ENCODE measurements at places on chromosomes 16 and 17.
A peak's percentile ranks its signal among the peaks of the same experiment; 100 is the strongest.

DNA sequence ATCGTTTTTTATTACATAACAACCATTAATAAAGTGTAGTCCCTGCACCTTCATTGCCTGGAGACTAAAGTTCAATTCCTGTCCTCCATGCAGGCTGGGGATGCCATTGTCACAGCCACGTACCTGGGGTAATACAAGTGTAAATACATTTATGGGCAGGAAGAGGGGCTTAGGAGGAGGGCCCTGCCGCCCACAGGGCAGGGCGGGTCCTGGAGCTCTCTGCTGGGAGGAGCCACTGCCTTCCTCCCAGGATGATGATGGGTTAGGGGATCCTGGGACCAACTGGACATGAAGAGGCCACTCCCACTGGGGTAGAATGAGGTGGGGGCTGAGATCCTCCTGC is 44.1 kb upstream of the SLC38A10 start:
- DNase-seq, result no peak

DNA sequence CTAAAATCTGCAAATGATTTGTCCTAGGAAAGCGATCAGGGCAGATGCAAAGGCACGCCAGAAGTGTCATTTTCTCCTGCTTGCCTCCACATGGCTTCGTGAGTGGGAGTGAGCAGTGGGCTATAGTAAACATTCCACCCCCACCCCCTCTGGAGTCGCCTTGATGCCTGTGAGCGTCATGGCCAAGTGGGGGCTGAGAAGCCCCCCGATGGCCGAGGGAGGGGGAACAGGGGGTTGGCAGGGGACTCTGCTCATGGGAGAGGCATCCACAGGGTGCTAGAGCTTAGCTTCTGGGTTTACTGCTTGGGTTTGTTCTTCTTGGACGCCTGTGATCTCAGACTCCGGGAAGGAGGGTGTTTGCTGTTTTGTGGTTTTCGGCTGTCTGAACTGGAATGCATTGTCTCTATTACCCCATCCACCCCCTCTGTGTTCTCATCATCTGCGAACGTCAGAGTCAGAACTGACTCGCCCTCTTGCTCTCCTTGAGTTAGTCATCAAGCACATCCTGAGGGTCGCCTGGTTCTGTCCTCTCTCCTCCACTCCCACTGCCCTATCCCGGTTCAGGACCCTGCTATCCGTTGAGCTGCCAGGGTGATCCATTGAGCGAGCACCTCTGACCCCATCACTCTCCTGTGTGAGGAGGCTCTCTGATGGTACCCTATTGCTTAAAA is 15.4 kb downstream of the TNS4 start:
- DNase-seq, result no peak

DNA sequence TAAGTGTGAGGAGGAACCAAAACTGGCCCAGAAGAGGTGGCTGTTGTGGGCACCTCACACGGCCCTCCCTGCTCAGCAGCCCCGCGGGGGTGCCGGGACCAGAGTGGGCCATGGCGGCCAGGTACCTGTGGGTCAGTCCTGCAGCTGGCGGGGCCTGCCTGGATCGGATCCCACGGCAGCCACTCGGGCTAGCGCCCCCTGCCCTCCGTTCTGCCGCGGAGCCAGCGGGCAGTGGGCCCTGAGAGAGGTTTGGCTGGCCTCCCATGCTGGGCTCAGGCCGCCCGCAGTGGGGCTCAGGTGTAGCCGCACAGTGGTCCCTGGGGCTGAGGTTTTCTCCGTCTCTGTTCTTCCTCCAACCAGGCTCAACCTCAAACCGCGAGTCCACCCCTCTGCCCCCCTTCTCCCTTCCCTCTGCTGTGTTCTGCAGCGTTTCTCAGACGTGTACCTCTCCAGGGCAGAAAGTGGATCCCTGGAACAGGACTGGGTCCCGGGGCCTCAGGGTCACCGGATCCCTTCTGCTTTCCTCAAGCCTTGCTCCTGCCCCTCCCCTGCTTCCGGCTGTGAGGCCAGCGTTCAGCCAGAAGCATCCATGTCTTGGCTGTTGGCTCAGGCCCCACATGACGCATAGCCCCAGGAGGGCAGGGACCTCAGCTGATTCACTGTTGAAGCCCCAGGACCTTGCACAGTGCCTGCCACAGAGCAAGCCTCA is 28.6 kb upstream of the ITGA3 start:
- no peak for DNase-seq

DNA sequence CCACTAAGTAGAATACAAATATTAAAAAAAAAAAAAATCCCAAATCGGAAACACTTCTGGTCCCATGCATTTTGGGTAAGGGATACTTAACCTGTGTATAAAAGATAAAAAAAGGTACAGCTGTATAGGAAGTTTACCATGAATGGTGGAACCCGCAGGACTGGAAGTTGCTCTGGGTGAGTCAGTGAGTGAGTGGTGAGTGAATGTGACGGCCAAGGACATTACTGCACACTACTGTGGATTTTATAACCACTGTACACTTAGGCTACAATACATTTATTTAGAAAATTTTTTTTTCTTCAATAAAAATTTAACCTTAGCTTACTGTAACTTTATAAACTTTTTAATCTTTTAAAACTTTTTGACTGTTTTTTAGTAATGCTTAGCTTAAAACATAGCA is 71.3 kb upstream of the BCAR1 start:
- no peak for DNase-seq

GRCh38 chr17:81509972-81510784 is 2.4 kb downstream of the ACTG1 start:
- no peak for DNase-seq

DNA sequence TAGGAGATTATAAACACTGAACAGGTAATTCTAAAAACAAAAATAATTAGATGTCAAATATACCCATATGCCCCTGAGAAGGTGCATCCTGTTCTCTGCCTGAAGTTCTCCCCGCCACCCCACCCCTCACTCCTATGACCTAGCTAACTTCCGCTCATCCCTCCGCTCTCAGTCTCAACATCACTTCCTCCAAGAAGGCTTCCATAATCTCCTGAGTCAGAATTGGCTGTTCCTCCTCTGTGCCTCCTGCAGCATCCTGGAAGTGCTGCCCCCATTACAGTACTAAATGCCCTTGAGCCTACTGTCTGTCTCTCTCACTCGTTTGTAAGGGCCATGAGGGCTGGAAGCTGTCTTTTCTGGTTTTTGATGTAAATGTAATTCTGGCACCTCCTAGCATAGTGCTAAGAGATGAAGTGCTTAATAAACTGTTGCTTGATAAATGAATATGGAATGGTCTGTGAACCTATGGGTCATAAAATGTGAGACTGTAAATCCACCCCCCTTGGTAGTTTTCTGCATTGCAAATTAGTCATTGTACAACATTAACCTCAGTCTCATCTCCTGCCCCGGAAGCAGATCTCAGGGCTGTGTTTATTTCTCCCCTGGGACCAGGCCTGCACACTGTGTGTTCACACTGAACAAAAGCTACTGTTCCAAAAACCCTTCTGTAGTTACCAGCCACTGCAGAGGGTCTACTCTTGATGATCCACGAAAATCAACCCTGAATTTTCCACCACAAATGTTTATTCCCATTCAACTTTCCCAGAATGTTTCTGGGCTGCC is 3.9 kb upstream of the MYO1D start:
- no peak for DNase-seq

DNA sequence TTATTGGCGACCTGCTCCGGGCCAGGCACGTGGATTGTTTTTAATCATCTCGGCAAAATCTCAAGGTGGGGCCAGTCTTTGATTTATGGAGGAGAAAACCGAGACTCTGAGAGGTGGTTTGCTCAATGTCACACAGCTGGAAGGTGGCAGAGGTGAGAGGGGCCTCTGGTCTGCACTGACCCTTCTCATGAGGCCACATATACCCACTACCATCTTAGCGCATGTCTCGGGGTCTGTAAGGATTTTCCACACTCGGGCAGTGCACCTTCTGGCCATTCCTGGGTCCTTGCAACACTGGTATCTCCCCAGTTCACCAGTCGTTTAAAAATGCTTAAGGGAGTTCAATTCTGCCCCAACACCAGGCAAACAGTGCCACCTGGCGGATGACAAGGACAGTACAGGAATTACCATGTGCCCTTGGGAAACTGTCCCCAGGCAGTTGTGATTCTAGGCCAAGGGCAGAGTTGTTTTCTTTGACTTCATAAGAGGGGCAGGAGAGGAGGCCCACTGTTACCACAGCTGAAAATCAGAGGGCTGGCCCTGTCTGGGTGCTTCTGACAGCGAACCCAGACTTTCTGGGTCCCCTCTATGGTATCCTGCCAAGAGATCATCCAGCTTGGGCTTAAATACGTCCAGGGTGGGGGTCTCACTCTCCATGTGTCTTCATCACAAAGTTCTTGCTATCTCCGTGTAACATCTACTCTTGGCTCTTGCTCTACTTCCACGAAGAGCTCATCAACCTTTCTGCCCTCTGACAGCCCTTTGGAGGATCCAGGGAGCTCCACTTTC is 39.4 kb upstream of the RAI1 start:
- peak; percentile 28 for DNase-seq

DNA sequence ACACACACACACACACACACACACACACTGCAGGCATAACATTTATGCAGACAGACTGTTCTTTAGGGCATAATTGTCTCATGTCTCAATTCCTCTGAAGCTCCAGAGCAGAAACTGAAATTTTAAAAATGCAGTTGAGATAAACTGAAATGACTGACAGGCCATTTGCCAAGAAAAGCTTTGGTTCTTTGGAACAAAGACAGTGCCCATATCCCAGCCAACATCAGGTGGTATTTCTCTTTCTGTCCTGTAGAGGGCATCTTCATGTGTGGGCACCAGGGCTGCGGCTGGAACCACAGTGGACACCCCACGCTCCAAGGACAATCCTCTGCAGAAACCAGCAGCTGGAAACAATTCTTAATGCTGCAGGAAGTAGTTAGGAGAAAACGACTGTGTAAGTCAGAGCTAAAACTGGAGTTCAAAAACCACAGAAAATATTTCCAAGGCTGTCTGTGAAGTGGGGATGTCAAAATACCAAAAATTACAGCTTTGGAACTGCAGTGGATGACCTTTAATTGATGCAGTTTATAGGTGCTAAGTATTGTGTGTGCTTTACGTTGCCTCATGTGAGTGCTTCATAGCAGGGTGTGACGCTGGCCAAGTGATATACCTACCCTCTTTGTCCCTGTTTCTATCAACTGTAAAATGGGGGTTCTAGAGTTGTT is 10.6 kb upstream of the MEFV start:
- no peak for DNase-seq

GRCh38 chr16:85242140-85242539 is 129.9 kb upstream of the CIBAR2 start:
- no peak for DNase-seq

- DNase-seq, result no peak
Observed at GRCh38 chr17:78111727-78112517, 16.6 kb downstream of the TMC6 start.

DNA sequence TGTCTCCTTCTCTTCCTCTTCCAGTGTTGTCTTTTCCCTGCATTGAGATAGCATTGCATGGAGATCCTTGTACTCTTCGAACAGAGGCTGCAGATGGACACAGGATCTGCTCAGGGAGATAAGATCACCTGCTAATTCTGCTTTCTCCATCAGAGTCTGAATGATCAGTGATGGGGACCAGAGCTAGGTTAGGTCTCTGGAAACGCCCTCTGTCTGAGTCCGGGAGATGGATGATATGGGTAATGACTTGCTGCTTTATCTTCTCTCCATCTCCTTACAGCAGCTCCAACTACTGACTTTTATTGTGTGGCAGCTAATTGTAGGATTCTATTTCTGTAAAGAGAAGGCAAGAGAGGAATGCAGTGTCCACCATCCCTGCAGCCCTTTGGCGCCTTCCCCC is 435.6 kb downstream of the WWOX start:
- DNase-seq, result no peak

GRCh38 chr16:72437891-72438290 is 265.9 kb upstream of the PMFBP1 start:
- no peak for DNase-seq

- DNase-seq, result no peak
Observed at GRCh38 chr16:17432901-17433576, 37.7 kb downstream of the XYLT1 start.

DNA sequence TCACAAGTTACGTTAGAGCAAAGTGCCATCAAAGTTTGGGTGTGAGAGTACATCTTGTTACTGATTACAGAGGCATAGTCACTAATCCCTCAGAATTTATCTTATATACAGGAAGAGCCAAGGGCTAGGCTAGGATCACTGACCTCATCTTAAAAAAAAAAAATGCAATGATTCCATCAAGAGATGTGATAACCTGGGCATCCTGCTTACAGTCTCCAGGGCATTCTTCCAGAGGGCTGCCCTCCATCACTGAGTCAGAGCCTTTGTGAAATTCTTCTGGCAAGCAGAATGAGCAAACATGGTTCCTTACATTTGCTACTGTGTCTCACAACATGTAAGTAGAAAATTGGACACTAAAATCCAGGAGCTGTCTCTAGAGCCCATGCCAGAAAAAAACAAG is 410.6 kb downstream of the ZFHX3 start:
- DNase-seq, result no peak

- DNase-seq, result no peak
Observed at GRCh38 chr17:35432176-35433074, at the start of gene SLFN12. TSS of gene SLFN12 (minus strand) at chr17:35432500. CDS start at chr17:35423028, 9,472 bp downstream.
